Activated T-helper 9 cell treated with anti-CD3 and anti-CD28 coated beads, Interleukin-2, amount 50 U/mL, for 16 hours (primary cell): ENCODE measurements at places on chromosomes 6 and 20.
A peak's percentile ranks its signal among the peaks of the same experiment; 100 is the strongest.

DNA sequence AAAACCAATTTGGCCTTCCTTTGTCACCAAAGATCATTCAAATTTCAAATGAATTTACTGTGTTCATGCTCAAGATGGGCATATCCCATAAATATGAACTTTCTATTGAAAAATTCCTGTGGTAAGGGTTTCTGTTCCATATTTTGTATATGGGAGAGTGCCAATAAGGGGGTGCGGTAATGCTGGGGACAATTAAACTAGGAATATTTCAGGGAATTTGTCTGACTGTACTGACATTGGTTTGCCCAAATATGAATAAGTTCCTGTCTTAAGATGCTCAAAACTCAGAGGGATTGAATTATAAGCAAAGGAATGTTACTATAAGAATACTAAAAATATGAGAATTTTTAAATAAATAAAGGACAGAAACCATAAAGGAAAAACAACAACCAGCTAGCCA lies 553.0 kb upstream of the MARCKS start:
- no peak for DNase-seq

DNA sequence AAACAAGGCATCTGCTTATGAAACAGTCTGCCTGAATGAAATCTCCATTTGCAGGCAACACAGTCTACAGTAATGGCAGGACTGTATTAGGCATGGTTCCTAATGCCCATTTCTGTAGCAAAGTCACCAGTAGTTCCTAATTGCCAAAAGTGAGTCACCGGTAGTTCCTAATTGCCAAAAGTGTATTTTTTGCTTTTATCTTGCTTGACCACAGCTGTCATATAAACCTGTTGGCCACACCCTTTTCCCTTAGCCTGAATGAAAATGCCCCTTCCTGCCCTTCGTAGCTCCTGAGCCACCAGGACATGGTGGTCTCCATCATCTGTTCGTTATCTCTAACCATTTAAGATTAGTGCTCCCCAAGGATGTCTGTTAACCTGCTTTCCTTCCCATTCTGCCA lies 34.5 kb downstream of the MTHFD1L start:
- no peak for DNase-seq

DNA sequence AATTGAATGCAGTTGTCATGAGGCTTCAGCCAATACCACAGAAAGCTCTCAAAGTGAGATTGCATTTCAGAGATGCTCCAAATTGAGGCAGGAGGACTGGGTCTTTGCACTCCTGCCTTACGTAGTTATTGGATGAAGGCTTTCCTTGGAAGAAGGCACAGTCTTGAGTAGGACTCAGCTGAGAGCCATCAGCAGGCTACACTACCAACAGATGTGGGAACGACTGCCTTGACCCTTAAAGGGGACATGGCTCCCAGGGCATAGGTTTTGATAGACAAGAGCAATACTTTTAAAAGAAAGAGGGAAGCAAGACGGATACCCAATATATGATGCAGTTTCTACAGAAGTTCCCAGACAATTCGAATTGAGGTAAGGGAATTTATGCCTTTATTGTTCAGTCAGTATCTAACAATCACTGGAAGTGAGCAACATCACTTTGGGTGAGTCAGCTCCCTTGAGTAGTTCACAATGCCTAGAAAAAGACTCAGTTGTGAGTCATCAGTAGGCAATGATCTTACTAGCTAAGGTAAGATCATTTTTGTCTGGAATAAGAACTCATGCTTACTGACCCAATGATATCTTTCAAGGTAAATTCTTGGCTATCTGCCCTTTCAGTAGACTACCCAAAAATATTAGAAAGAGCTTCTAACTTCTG lies 390.8 kb downstream of the GJA1 start:
- DNase-seq = no peak

DNA sequence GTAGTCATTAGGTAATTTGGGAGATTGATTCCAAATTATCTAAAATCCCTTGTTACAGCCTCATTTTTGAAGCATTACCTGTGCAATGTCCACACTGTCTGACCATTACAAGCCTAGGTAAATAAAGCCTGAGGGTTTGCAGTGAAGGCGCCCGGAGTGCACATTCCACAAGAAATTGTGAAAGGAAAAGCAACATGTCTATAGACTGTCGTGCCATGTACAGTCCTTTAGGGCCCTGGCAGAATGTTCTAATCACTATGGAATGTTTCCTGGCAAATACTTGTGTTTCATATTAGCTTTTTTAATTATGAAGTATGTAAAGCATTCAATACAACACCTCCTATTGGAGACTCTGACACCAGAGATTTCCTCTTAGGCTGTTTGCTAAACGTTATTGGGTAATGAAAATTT lies 28.9 kb downstream of the PREP start:
- no peak for DNase-seq

DNA sequence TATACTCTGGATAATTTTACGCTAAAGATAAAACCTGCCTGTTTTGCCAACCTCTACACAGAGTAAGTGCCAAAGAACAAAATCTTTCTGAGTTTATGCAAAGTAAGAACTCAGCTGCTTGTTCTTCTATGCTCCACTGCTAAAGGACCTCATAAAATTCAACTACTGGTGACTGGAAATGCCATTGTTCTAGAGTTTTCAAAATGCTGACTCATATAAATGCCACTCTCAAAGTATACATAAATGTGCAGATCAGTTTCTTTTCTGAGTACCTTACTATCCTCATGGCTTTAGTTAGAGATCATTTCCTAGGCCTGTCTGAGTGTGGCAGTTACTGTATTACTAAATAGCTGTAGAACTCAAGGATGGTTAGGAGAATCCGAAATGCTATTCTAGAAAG lies 45.6 kb downstream of the LYRM4 start:
- no peak for DNase-seq

DNA sequence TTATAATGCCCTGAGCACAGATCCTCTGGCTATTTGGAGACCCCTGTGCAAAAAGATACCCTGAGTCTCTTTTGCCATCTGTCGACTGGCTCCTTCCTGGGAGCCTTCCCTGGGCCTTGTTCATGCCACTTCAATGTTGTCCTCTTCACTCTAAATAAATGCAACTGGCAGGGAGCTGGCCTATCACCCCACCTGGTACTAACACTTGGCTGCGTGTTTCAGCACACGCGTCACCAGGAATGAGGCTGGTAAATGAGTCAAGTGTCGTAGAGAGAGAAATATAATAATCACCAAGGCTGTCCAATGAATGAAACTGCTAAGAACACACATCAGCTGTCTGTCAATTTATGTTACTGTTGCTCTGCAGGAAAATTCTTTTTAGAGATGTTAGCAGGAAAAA lies 374.6 kb upstream of the JARID2 start:
- no peak for DNase-seq

- DNase-seq = no peak
Measured at GRCh38 chr6:165186441-165187205, 122.8 kb downstream of the C6orf118 start.

GRCh38 chr6:40509086-40509485 lies 78.1 kb downstream of the LRFN2 start:
- no peak for DNase-seq

DNA sequence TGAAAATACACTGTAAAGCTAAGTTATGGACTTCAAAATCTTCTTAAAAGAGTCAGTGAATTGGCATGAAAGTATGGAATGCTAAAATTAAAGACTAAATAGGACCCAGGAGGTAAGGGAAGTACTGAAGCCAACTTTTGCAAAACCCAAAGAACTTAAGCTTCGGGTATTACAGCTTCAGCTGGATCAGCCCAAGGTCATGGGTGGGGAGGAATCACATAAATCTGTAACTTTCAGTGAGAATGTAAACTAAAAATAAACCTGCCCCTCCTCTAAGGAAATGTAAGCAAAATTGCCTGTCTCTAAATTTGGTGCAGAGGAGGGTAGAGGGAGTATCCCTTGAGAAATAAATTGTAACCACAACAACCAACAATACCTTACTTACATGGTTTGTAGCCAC lies 4.4 kb upstream of the MUC21 start:
- no peak for DNase-seq

DNA sequence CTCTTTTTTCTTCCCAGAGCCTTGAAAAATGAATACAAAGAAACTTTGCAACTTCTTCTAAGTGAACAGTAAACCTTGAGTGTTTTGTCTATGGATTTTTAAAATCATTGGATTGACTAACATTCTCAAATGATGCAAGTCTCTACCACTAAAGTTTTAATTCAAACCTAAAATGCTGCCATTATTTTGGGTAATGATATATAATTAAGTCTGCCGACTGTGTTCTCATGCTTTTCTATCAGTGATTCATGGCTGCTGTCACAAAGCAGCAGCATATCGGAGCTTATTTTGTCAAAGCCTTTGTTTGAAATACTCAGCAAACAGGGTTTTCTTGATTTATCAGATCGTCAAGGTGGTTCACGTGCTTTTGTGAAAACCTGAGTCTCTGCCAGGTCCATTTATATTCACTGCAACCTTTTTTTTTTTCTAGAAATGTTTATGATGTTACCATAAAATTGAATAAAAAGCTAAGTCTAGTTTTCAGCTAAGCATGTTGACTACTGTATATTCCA lies 96.3 kb downstream of the GJA1 start:
- DNase-seq = no peak

GRCh38 chr6:11484441-11484840 lies 53.1 kb upstream of the TMEM170B start:
- DNase-seq = no peak

DNA sequence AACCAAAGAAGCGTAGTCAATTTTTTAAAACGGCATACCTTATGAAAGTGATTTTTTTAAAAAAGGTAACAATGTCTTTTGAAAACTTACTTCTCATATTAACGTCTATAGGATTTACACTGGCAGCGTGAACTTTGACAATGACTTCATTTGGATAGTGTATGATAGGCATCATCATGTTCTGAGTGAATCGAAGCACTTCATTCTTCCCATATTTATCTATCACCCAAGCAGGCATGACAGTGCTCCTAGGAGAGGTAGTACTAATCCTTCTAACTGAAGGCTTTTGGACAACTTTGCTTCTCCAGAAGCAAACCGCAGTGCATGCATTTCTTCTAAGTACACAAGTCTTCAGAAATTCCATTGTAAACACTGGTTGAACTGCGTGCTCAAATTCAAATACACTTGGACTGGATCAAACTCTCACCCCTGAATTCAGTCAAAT lies 618 bp downstream of the RTN4IP1 start:
- DNase-seq = no peak

DNA sequence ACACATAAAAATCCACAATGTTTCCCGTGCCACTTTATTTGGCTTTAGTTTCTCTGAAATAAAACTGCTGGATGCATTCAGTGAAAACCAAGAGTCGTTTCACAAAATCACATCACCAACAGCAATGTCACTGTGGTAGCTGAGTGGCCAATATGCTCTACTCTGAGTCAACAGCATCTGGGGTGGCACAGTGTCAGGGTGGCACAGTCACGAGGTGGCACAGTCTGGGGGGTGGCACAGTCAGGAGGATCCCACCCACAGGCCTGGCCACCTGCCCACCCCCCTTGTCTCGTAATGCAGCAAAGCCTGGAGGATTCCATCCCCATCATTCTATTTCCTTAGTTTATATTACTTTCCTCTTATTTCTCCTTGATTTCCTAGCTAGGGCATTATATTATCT lies 87.0 kb downstream of the ANKRD60 start:
- no peak for DNase-seq

DNA sequence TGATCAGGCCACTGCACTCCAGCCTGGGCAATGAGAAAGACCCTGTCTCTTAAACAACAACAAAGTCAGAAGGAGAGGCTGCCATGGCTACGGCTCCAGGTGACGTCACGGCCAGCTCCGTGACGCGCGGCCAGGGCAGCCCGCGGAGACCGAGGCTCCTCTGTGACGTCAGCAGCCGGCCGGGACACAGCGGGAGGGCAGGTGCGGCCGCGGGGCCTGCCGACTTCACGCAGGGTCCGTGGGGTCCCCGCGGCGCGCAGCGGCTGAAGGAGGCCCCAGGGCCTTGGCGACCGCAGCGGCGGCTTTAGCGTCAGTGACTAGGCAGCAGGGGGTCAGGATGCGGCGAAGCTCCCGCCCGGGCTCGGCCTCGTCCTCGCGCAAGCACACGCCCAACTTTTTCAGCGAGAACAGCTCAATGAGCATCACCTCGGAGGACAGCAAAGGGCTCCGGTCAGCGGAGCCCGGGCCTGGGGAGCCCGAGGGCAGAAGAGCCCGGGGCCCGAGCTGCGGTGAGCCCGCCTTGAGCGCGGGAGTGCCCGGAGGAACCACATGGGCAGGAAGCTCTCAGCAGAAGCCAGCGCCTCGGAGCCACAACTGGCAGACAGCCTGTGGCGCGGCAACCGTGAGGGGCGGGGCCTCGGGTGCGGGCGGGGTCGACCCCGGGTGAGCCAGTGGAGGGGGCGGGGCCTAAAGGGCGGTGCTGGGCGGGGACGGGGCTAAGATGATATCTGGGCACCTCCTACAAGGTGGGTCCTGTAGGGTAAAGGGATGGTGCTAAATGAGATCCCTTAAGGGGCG lies at the start of gene SPAG4:
SPAG4 (plus strand) TSS at position 163 of the 798 bp plus-strand sequence; CDS start at position 338, 175 bp downstream.
- DNase-seq = peak; percentile 100

- DNase-seq = no peak
Measured at GRCh38 chr6:146526192-146526591, 17.4 kb upstream of the RAB32 start.

DNA sequence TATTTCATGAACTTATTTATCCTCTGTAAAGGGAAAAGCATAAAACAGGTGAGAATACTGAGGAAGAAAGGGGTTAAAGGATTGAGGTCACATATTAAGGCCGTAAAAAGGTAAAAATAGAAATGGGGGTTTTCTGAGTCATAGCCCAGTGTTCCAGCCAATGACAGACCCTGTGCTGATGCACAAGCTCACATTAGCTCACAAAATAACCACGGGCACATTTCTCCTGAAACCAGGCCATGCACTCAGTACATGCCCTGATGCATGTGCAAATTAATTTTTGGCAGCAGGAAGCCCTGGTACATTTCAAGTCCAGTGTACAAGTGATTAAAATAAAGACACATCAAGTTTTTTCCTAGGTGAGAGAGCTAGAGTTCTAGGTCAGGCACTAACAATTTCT lies 194.4 kb downstream of the TMEM200A start:
- no peak for DNase-seq

DNA sequence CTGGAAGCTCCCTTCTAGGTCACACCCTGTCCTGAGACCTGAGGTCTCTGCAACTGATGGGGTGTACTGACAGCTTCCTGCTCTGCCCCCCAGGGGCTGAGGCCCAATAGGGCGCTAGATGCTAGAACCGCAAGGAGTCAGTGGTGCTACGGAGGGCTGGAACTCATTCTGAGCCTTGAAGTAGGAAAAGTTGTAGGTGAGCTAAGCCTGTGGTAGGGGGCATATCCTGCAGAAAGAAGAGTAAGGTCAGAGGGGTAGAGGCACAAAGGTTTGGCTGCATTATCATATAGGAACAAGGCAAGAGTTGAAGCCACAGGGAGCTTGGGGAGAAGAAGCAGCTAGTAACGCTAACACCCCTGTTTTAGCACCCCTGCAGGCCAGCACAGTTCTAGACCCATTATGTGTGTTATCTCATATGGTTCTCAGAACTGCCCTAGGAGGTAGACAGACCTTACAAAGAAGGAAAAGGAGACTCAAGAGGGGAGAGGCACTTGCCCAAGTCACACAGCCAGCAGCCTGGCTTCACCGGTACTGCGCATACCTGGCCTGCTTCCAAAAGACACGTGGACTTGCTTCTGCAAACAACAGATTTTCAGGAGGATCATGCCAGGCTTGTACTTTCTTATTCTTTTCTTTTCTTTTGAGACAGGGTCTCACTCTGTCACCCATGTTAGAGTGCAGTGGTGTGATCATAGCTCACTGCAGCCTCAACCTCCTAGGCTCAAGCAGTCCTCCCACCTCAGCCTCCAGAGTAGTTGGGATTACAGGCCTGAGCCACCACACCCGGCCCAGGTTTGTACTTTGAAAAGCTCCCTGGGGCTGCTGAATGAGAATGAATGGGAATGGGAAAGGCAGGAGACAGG lies 156.1 kb downstream of the MRPL14 start:
- DNase-seq = no peak

- no peak for DNase-seq
Measured at GRCh38 chr6:147892476-147892875, 384.0 kb downstream of the SAMD5 start.
